ENCODE measurements at places on chromosomes 11 and 22.

DNA sequence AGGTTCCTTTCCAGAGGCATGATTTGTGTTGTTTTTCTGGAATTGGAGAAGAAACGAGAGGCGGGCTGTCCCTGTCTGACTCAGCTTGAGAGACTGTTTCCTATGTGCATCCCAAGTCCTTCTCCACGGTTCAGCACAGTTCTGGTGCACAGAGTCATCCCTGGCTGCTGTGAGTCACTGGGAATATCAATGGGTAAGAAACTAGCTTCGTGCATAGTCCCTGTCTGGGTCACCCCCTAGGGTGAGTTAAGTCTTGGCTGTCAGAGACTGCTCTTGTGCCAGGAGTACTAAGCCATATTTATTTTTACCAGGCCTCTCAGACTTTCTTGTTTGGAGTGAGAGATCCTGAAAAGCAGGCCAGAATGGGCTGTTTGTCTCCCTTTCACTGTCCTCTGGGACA, 2.4 kb upstream of the LRP4 start:
- no peak overlapping the region for H3K4me3 ChIP-seq
- peaks cover 49% of the 10 kb centered on the region for H3K4me1 ChIP-seq
- no peaks in the 10 kb centered on the region for H3K36me3 ChIP-seq
- no peak for DNase-seq

DNA sequence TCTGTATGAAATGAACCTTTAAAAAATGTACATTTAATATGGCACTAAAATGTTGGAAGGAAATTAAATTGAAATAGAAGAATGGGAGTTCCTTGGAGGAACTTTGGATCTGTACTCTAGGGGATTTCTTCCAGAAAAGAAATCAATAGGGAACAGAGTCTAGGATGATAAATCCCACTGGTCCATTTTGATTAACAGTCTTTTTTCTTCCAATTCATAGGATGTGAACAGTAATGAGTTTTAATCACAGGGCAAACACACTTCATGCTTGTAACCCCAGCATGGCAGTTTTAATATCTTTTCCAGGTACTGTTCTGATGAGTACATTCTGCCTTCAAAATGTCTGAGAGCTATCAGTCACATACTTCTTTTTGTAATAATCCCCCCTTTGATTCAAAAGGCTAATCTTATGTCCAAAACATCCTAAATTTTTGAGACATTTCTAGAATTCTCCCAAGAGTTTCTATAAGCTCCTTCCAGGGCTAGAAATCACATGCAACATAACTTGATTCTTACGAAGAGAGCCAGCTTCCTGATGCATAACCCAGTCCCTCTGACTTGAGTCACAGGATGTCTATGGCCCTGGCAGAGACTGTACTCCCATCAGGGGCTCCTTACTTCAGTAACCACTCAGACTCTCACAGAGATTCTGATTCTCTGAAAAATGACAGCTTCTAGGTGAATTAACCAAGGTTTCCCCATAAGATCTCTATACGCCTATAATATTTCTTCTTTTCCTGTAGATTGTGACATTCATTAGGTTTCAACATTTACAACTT, 112.9 kb downstream of the SLC36A4 start:
- no peaks in the 10 kb centered on the region for H3K4me1 ChIP-seq
- no peak overlapping the region for H3K27ac ChIP-seq
- DNase-seq, result no peak
- no peak overlapping the region for H3K4me3 ChIP-seq

- H3K27ac ChIP-seq, result peak overlapping the region; percentile 98
- peaks cover 52% of the 10 kb centered on the region for H3K4me1 ChIP-seq
- H3K36me3 ChIP-seq, result peaks cover 33% of the 10 kb centered on the region
- no peak for DNase-seq
Observed at GRCh38 chr22:40397396-40397795, 27.0 kb downstream of the SGSM3 start.

DNA sequence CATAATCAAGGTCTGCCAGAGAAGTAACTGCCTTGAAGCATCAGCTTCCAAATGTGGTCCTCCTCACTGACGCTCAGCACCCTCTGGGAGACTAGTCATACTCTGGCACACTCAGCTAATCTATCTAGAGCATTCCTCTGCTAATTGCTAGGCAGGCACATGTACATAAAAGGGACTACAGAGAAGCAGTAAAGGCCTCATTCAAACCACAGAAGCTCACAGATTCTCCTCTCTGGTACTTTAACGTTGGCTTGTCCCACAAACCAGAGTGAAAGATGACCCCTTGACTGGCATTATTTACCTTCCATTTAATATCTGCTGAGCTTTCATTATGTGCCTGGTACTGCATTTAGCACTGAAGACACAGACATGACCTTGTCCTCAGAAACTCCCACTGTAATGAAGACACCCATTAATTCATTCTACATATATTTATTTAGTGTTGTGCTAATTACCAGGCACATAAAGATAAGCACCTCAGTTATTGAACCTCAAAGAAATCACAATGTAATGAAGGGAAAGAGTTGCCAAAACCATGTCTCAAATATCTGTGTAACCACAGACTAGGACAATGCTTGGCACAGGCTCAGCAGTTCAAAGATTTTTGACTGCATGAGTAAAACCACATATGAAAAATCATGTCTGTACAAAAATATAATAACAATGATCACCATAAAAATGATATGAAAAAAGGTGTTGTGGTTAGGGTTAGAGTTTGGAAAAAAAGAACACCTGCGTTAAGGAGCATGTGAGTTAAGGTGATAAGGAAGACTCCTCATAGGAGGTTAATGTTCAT, 550.4 kb downstream of the DLG2 start:
- no peak for DNase-seq
- no peaks in the 10 kb centered on the region for H3K27me3 ChIP-seq
- H3K4me3 ChIP-seq, result no peak overlapping the region
- H3K36me3 ChIP-seq, result no peaks in the 10 kb centered on the region

- no peaks in the 10 kb centered on the region for H3K4me1 ChIP-seq
- no peaks in the 10 kb centered on the region for H3K27me3 ChIP-seq
- H3K27ac ChIP-seq, result no peak overlapping the region
- no peaks in the 10 kb centered on the region for H3K36me3 ChIP-seq
Observed at GRCh38 chr11:128872594-128872993, 5.5 kb upstream of the KCNJ1 start.

GRCh38 chr11:27722953-27723344, 22.7 kb upstream of the BDNF start:
- H3K4me1 ChIP-seq, result no peaks in the 10 kb centered on the region
- no peaks in the 10 kb centered on the region for H3K36me3 ChIP-seq
- no peaks in the 10 kb centered on the region for H3K27me3 ChIP-seq
- DNase-seq, result no peak

DNA sequence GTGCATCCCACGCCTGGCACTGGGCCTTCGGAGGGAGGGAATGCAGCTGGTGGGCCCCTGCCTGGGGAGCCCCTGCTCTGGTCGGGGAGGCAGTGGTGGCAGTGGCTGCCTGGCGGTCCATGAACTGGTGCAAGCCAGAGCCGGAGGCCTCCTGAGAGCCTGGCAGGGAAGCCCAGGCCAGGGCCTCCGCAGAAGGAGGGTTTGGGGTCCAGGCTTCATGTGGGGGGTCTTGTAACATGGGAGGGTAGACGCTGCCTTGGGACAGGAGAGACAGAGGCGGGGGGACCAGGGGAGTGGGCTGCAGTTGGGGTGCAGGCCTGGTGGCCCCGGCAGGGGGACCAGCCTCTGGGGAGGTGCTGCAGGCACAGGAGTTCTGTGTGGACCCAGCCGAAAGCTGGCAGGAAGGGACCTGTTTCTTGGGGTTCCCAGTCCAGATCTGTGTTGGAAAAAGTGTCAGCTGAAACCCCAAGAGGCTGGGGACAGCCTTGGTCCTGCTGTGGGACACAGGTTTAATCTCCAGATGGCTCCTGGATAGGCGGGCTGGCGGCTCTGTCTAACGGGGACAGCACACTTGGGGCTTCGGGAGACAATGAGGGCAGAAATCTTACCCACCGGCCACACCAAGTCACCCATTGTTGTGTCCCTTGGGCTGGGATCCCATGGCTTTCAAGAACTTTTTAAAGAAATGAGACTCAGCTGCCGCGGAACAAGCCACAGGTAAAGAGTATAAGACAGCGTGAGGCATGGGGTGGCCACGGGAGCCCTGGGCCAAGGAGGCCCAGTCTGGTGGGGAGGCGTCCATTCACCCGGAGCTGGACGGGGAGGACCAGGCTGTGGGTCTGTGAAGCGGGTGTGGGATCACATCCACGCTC, 73.5 kb downstream of the KCNQ1 start:
- H3K27me3 ChIP-seq, result no peaks in the 10 kb centered on the region
- H3K36me3 ChIP-seq, result no peaks in the 10 kb centered on the region
- no peak for DNase-seq
- H3K4me1 ChIP-seq, result no peaks in the 10 kb centered on the region

- no peaks in the 10 kb centered on the region for H3K36me3 ChIP-seq
- H3K4me3 ChIP-seq, result no peak within 1 kb of the TSS
- DNase-seq, result no peak
Observed at GRCh38 chr11:69481393-69481844, at the start of gene LINC01488. Gene LINC01488 (plus strand): TSS chr11:69481663.

- no peak for DNase-seq
- H3K27me3 ChIP-seq, result no peaks in the 10 kb centered on the region
- H3K36me3 ChIP-seq, result no peaks in the 10 kb centered on the region
- peaks cover 47% of the 10 kb centered on the region for H3K4me1 ChIP-seq
- no peak overlapping the region for H3K27ac ChIP-seq
- H3K4me3 ChIP-seq, result no peak overlapping the region
Observed at GRCh38 chr11:134226806-134227325, 2.4 kb downstream of the VPS26B start.

Measured in Karpas-422 (cell line).